Muscle of leg (tissue), 16 donors: ENCODE measurements at places on chromosomes 2 and 18. TPM values are rescaled to one million over a fixed set of nuclear protein-coding genes. Genes with fewer than 3 reads are reported as not detected.

The BOLL gene
- total RNA-seq = 0.62 TPM

The C2orf66 gene
- total RNA-seq = 0.04 TPM

The LIMS3 gene
- total RNA-seq = 2.1 TPM

The DBI gene
- 179 TPM for total RNA-seq

The TUBB8B gene
- total RNA-seq = not detected

The CD207 gene
- 0.13 TPM for total RNA-seq

The RSAD2 gene
- 3.3 TPM for total RNA-seq

DNA sequence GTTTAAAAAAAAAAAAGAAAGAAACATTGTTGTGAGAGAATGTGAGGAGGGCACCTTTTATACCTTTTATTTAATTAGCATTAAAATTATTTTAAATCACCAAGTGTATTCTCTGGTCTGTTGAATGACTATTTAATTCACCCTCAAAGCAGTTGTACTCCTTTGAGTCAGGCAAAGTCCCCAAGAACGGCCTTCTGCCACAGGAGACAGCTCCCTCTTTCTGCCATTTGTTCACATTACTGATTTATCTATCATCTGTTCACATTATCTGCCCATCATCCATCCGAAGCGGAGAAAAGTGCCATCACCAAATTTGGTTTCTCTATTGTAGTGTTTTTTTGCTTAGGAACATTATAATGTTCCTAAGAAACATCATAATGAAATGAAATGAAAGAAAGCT lies 240.7 kb upstream of the DPP10 start:
- H3K4me3 ChIP-seq = no peak overlapping the region
- no peaks in the 10 kb centered on the region for H3K27me3 ChIP-seq
- no peaks in the 10 kb centered on the region for H3K4me1 ChIP-seq

- H3K4me3 ChIP-seq = no peak overlapping the region
- H3K36me3 ChIP-seq = no peaks in the 10 kb centered on the region
- no peaks in the 10 kb centered on the region for H3K4me1 ChIP-seq
- no peaks in the 10 kb centered on the region for H3K27me3 ChIP-seq
- no peak for DNase-seq
These were observed 214.4 kb upstream of the DSEL start for GRCh38 chr18:67730886-67731285.

- H3K4me3 ChIP-seq = no peak overlapping the region
- no peak overlapping the region for H3K27ac ChIP-seq
- no peaks in the 10 kb centered on the region for H3K27me3 ChIP-seq
- H3K4me1 ChIP-seq = peaks cover 2% of the 10 kb centered on the region
These were observed 64.9 kb downstream of the CDH2 start for GRCh38 chr18:28112056-28112470.

DNA sequence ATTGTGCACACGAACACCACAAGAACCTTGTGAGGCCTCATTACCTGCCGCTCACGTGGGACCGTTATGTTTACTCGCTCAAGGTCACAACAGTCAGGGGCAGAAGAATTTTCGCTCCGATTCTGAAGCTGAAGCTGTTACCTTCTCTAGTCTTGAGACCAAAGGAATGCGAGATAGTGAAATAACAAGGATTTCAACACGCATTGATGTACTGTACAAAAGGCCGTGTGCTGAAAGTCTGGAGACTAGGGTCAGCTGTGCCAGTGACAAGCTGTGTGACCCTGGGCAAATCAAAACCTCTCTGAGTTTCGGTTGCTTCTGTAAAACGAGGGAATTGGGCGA lies 583 bp downstream of the NEMP2 start:
- H3K4me1 ChIP-seq = peaks cover 15% of the 10 kb centered on the region
- H3K27ac ChIP-seq = peak overlapping the region; percentile 94
- no peaks in the 10 kb centered on the region for H3K36me3 ChIP-seq
- H3K4me3 ChIP-seq = peak overlapping the region; percentile 72
- no peaks in the 10 kb centered on the region for H3K27me3 ChIP-seq
- no peak for DNase-seq

GRCh38 chr2:133956434-133956935 lies 297.4 kb upstream of the MGAT5 start:
- no peak overlapping the region for H3K4me3 ChIP-seq
- H3K27me3 ChIP-seq = peaks cover 4% of the 10 kb centered on the region
- H3K36me3 ChIP-seq = no peaks in the 10 kb centered on the region
- no peak for DNase-seq

DNA sequence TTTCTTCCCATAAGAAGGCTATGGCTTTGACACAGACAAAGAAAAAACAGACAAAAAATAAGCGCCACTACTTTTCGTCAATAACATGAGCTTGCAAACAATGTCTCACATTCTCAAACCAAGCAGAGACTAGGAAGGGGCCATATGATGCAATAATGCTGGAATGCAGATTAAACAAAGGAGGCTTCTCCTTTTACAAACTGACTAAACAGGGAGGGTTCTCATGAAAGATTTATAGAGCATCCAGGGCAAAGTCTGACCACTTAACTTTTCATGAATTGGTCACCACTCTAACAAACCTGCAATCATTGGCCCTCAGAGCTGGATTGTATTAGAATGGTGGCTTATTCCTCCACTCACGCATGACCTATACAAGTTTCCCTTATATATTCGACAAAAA lies 663.3 kb upstream of the CHAC2 start:
- H3K4me1 ChIP-seq = no peaks in the 10 kb centered on the region
- no peaks in the 10 kb centered on the region for H3K36me3 ChIP-seq
- no peaks in the 10 kb centered on the region for H3K27me3 ChIP-seq
- no peak overlapping the region for H3K4me3 ChIP-seq
- no peak overlapping the region for H3K27ac ChIP-seq

DNA sequence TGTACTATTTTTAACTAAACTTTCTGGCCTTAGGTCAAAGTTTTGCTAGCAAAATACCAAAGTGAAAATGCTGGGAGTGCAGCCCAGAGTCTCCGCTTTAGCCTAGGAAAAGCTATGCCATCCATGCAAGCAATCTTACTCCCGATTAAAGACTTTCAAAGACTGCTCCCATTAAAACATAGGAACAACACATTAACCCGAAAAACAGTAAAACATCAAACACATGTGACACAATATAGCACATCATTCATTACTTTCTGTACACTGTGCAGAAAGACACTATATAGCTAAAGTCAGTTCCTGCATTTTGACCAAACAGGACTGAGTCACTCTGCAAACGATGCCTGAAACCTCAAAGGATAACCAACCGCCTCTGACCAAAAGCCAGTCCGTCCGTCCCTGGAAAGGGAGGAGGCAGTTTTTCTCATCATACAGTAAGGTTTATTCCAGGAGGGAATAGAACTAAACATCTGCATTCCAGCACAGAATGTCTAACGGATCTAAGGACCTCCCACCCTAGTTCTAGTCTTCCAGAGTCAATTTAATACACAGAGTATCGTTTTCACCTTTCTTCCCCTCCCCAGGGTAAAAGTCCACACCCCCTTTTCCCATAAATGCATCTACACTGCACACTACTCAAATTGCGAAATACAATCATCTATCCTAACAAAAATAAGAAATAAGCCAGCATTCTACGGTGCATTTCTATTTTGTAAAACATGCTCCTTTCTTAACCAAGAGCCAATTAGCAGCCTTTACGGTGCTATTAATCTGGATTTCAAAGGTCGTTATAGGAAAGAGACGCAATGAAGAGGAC lies 1.7 kb downstream of the ROCK2 start:
- peak overlapping the region; percentile 93 for H3K27ac ChIP-seq
- no peaks in the 10 kb centered on the region for H3K36me3 ChIP-seq
- H3K27me3 ChIP-seq = no peaks in the 10 kb centered on the region
- DNase-seq = peak; percentile 72
- H3K4me3 ChIP-seq = peak overlapping the region; percentile 85
- peaks cover 7% of the 10 kb centered on the region for H3K4me1 ChIP-seq

- H3K27ac ChIP-seq = no peak overlapping the region
- no peaks in the 10 kb centered on the region for H3K4me1 ChIP-seq
- no peak for DNase-seq
- peaks cover 68% of the 10 kb centered on the region for H3K36me3 ChIP-seq
These were observed 8.3 kb downstream of the ATG16L1 start for GRCh38 chr2:233259730-233260129.

DNA sequence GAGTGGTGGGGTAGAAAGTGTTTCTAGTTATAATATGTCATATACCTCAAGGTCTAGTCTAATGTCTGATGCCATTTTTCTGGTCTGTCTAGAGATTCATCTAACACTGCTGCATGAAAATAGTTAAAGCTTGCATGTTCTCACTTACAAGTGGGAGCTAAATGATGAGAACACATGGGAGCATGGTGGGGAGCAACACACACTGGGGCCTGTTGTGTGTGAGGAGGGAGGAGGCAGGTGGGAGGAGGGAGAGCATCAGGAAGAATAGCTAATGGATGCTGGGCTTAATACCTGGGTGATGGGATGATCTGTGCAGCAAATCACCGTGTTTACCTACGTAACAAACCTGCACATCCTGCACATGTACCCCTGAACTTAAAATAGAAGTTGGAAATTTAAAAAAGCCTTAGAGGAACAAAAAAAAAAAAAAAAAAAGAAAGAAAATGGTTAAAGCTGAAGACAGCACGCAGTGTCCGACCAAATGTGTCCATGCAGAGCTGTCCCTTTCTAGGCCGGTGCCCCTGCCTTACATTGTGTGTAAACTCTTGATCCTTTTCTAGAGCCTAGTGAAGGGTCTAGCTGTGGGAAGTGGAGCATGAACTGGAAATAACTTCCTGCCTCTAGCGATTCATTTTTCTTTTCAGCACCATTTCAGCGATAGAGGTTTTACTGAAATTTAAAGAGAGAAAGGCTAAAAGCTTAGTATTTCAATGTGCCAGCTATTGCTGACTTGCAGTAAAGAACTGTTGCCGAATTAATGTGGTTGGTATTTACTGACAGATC lies 94.0 kb downstream of the FMNL2 start:
- no peak overlapping the region for H3K27ac ChIP-seq
- H3K36me3 ChIP-seq = no peaks in the 10 kb centered on the region
- H3K4me1 ChIP-seq = peaks cover 14% of the 10 kb centered on the region
- DNase-seq = peak; percentile 55

DNA sequence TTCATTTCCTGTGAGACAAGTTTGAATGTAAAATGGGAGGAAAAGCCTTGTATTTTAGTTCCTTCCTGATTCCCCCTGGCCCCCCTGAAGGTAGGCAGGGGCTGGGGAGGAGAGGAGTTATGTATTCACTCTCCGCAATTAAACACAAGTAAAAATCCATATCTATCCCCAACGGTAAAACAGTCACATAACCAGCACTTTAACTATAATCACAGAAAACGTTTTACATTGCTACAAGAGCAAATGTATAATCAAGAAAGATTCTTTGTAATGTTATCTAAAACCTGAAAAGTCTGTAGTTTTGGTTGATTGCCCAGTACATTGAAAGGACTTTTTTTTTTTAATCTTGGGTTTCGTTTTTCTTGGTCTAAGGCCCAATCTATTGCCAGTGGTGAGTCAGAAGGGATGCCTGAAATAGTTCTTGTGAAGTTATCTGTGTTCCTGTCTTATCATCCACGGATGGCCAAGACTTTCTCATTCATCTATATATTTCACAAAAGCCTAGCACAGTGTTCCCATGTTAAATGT lies 34.5 kb upstream of the CCNYL1 start:
- no peaks in the 10 kb centered on the region for H3K36me3 ChIP-seq
- DNase-seq = no peak
- H3K4me1 ChIP-seq = no peaks in the 10 kb centered on the region
- H3K4me3 ChIP-seq = no peak overlapping the region
- H3K27me3 ChIP-seq = peaks cover under 1% of the 10 kb centered on the region

- H3K27me3 ChIP-seq = no peaks in the 10 kb centered on the region
- H3K36me3 ChIP-seq = no peaks in the 10 kb centered on the region
- peak overlapping the region; percentile 78 for H3K27ac ChIP-seq
- H3K4me3 ChIP-seq = no peak overlapping the region
- H3K4me1 ChIP-seq = peaks cover 7% of the 10 kb centered on the region
These were observed 118.1 kb upstream of the EPAS1 start for GRCh38 chr2:46179037-46179621.

DNA sequence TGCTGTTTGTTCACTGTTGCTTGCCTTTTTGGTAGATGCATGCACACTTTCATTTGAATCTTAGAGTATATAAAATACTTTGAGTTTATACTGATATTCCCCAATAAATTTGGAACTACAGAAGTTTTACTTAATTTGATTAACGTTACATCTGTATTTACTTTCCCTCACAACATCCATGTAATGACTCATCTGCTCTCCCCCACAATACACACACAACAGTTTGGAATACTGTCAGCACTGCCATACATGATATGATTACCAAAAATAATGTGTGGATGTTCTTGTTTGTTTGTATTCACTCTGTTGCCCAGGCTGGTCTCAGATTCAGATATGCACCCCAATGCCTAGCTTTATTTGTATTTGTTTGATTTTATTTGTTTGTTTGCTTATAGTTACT lies 144.2 kb downstream of the WDR7 start:
- H3K27ac ChIP-seq = no peak overlapping the region
- DNase-seq = no peak
- no peaks in the 10 kb centered on the region for H3K27me3 ChIP-seq
- H3K4me1 ChIP-seq = no peaks in the 10 kb centered on the region
